ENCODE measurements at places on chromosomes 2 and 18. TPM values are rescaled to one million over a fixed set of nuclear protein-coding genes. Genes with fewer than 3 reads are reported as not detected.

Gene COL4A4
- total RNA-seq = under 0.01 TPM

Gene FOXD4L1
- under 0.01 TPM for total RNA-seq

Gene PROKR1
- not detected for total RNA-seq

Gene SLC9A2
- total RNA-seq = not detected

Gene TANC1
- total RNA-seq = 49.9 TPM

Gene RAPGEF4
- 1.3 TPM for total RNA-seq

Gene DPY30
- total RNA-seq = 43.8 TPM

Gene IL1R1
- total RNA-seq = 62.6 TPM

Gene TTC21B
- 34.5 TPM for total RNA-seq

Gene NOSTRIN
- 0.43 TPM for total RNA-seq

Gene CDH2
- 89.2 TPM for total RNA-seq
